Left cardiac atrium (tissue), 4 donors: ENCODE measurements at places on chromosomes 13 and 19. TPM values are rescaled to one million over a fixed set of nuclear protein-coding genes. Genes with fewer than 3 reads are reported as not detected.

CGB1 gene
- total RNA-seq: not detected

ZNF429 gene
- 6.2 TPM for total RNA-seq

PDCD2L gene
- total RNA-seq: 6.5 TPM

ALOX5AP gene
- 26.9 TPM for total RNA-seq

CYP2F1 gene
- total RNA-seq: not detected

RNF17 gene
- not detected for total RNA-seq

ZNF723 gene
- not detected for total RNA-seq

WDR87 gene
- total RNA-seq: not detected

MUC16 gene
- total RNA-seq: 1.3 TPM

ZNF836 gene
- 10.5 TPM for total RNA-seq

FUT2 gene
- not detected for total RNA-seq

C5AR2 gene
- 2.4 TPM for total RNA-seq

DNAJC15 gene
- total RNA-seq: 24.4 TPM

BICRA gene
- total RNA-seq: 7.2 TPM

XRCC1 gene
- total RNA-seq: 17.4 TPM

ZNF497 gene
- total RNA-seq: 0.37 TPM

PSG6 gene
- total RNA-seq: not detected
